Activated CD4-positive, alpha-beta T cell treated with anti-CD3 and anti-CD28 coated beads for 24 hours (primary cell): ENCODE measurements at places on chromosomes 12 and 14.

GRCh38 chr14:100134586-100134985, 24.9 kb downstream of the DEGS2 start:
- no peak for DNase-seq

DNA sequence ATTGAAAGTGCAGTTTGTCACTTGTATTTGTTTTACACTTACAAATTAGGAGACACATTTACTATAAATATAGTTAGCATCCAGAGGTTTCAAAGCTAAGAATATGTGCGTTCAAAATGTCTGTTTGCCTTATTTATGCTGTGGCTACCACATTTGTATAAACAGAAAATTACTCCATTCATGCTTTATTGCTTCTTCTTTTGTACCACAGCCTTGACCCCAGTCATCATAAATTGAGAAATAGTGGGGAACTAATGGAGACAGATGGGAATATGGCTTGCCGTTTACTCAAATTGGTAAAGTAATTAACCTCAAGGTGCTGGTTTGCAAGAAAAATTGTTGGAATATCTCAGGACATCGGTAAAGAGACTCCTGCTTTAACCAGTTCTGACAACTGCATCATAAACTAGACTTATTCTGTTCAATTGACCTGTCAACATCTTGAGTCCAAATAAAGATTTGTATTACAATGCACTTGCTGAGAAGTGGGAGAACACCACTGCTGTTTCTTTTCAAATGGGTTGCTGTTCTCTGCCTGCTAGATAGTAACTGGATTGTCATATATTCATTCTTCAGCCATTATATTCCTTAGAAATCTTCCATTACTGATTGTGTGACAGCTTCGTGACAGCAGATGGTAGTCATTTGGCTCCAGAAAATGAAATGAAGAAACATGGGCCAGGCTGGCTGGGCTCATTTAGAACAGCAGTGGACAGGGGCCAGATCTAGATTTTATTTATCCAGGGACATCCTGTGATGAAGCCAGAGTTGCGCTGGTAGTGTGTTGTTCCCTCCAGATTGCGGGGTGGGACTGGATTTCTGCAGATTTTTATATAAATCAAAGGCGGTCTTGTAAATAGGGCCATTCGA, 354.4 kb downstream of the EGLN3 start:
- DNase-seq, result no peak

DNA sequence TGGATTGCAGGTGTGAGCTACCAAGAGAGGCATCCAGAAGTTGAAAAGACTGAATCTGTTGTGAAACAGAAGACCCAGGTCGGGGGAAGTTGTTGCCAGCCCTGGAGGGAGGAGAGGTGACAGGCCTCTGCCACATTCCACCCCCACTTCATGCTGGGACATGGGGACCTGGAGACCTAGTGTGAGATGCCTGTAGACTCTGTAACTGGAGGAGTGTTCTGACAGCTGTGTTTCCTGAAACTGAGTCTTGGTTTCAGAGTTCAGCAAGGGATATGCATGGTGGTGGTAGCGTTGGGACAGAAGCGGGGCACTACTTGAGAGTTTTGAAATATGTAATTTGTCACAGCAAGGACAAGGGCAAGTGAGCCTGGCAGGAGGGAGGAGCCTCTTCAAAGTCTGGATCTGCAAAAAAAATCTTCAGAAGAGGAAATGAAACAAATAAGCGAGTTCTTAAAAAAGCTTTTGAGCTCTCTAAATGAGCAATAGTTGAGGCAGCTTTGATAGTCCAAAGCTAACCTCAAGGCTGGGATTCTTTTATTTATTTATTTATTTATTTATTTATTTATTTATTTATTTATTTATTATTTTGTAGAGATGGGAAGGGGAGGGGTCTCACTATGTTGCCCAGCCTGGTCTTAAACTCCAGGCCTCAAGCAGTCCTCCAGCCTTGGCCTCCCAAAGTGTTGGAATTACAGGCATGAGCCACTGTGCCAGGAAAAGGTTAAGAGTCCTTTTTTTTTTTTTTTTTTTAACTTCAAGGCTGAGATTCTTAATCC, 58.9 kb upstream of the EEA1 start:
- no peak for DNase-seq

GRCh38 chr12:85277900-85278597, 2.0 kb upstream of the ALX1 start:
- DNase-seq, result no peak

DNA sequence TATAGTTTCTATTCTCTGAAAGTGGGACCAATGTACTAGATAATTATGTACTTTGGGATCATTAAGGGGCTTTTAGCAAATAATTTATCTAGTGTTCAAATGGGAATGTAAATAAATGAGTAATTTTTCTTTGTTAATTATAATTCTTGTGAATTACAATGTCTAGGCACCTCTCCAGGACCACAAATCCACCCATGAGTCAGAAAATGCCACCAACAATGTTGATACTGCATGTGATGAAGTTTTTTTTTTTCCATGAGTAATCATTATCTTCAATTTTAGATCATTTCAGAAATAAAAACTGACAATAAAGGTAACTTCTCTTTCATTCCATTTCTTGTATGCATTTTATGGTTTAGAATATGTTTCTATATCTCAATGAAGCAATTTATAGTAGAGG, 470.3 kb downstream of the VRK1 start:
- no peak for DNase-seq

GRCh38 chr12:106138633-106139421, at the start of gene NUAK1:
Gene NUAK1, minus strand, starts transcription at chr12:106138954. Its CDS starts 301 bp downstream, at chr12:106138653.
- DNase-seq, result no peak

- no peak for DNase-seq
Observed at GRCh38 chr12:49905718-49906314, 2.1 kb upstream of the FAIM2 start.

GRCh38 chr14:92675976-92676375, 72.5 kb downstream of the LGMN start:
- DNase-seq, result no peak

DNA sequence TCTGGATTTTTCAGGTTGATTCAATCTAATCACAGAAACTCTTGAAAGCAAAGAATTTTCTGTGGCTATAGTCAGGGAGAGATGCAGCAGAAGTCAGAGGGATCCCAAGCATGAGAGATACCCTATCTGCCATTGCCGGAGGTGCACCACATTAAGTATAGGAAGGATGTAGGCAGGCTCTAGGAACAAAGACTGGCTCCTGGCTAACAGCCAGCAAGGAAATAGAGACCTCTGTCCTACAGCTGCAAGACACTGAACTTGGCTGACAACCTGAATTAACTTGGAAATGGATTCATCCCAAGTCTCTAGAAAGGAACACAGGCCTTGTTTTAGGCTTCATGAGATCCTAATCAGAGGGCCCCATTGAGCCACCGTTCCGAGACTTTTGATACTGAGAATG, 364.9 kb upstream of the FLRT2 start:
- no peak for DNase-seq

DNA sequence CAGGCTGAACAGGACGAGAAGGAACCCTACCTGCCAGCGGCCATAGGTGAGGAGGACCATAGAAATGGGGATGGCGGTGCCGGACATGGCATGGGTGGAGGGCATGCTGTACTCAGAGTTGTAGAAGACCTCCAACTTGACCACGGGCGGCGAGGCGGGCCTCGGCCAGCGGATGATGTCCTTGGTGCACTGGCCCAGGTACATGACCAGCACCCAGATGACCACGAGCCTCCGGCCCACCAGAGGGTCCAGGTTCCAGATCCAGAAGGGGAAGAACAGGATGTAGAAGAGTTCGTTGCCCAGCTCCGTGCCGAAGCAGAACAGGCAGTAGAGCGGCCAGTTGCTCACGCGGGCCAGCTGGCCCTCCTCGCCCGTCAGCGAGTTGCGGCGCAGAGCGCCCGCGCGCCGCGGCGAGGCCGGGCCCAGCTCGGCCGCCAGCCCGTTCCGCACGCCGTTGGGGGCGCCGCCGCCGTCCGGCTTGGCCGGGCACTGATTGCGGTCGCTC, 582 bp downstream of the SGPP1 start:
- no peak for DNase-seq

- DNase-seq, result no peak
Observed at GRCh38 chr12:75042125-75042524, 167.5 kb downstream of the KCNC2 start.

GRCh38 chr14:96914571-96915128, 117.5 kb downstream of the VRK1 start:
- no peak for DNase-seq

- no peak for DNase-seq
Observed at GRCh38 chr12:53173085-53173715, 7.3 kb upstream of the ZNF740 start.

- DNase-seq, result no peak
Observed at GRCh38 chr14:33962016-33962415, 11.1 kb upstream of the EGLN3 start.

- no peak for DNase-seq
Observed at GRCh38 chr12:110361216-110361615, 42.3 kb downstream of the ANAPC7 start.

DNA sequence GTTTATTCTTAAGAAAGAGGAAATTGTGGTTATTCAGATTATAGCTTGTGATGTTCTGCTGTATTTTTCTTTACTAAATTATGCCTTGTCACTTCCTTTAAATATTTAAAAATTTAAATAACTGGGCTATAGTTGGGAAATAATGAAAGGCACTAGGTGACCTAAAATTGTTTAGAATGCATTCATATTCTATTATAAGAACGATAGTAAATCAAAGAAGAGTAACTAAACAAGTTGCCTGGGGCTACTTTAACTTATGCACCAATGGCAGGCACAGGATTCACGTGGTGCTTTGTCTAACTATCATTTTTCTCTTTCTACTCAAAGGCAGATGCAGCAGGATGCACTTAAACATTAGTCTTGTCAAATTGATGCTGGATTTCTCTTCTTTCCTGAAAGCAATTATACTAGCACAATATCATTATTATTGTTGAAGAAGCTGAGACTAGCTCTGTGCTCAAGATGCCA, 190.7 kb upstream of the PPFIA2 start:
- DNase-seq, result no peak

GRCh38 chr12:110355073-110355472, 48.4 kb downstream of the ANAPC7 start:
- no peak for DNase-seq

DNA sequence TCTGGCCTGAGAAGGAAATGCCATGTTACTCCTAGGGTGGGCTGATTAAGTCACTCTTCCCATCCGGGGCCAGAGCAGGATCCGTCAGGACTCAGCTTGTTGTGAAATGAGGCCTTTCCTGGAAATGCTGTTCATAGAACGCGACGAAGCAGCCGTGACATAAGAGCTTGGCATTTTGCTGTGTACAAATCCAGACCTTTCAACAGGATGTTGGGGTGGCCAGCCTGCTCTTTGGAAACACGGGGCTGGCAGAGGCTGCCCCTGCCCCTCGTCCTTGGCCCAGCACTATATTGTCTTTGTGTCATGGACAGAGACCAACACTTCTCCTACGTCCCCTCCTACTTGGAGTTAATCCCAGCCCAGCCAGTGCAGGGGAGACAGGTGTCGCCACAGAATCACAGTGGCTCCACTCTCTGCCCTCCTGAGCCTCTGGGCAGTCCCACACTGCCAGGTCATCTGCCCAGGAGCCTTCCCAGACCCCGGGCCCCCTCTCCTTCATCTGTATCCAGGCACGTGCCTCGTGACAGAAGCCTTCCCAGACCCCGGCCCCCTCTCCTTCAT, 18.6 kb upstream of the EIF5 start:
- DNase-seq, result no peak

GRCh38 chr12:106152334-106152733, 13.6 kb upstream of the NUAK1 start:
- no peak for DNase-seq
